ENCODE measurements at places on chromosomes 13 and 19. TPM values are rescaled to one million over a fixed set of nuclear protein-coding genes. Genes with fewer than 3 reads are reported as not detected.

- H3K4me1 ChIP-seq: no peaks in the 10 kb centered on the region
- no peak overlapping the region for H3K27ac ChIP-seq
- H3K36me3 ChIP-seq: no peaks in the 10 kb centered on the region
Measured at GRCh38 chr13:107078229-107078765, 510.4 kb upstream of the ARGLU1 start.

GRCh38 chr13:30464496-30465342, 1.0 kb downstream of the HMGB1 start:
- H3K36me3 ChIP-seq: no peaks in the 10 kb centered on the region

- no peaks in the 10 kb centered on the region for H3K4me1 ChIP-seq
- H3K27me3 ChIP-seq: no peaks in the 10 kb centered on the region
- no peaks in the 10 kb centered on the region for H3K36me3 ChIP-seq
- no peak overlapping the region for H3K4me3 ChIP-seq
Measured at GRCh38 chr19:4301590-4302242, 473 bp downstream of the TMIGD2 start.

Gene CLEC17A
- 0.18 TPM for total RNA-seq

GRCh38 chr19:14005349-14006084, 603 bp downstream of the RFX1 start:
- H3K27ac ChIP-seq: peak overlapping the region; percentile 94
- peaks cover 3% of the 10 kb centered on the region for H3K4me1 ChIP-seq
- DNase-seq: peak; percentile 95
- peak overlapping the region; percentile 31 for H3K4me3 ChIP-seq
- H3K36me3 ChIP-seq: no peaks in the 10 kb centered on the region

DNA sequence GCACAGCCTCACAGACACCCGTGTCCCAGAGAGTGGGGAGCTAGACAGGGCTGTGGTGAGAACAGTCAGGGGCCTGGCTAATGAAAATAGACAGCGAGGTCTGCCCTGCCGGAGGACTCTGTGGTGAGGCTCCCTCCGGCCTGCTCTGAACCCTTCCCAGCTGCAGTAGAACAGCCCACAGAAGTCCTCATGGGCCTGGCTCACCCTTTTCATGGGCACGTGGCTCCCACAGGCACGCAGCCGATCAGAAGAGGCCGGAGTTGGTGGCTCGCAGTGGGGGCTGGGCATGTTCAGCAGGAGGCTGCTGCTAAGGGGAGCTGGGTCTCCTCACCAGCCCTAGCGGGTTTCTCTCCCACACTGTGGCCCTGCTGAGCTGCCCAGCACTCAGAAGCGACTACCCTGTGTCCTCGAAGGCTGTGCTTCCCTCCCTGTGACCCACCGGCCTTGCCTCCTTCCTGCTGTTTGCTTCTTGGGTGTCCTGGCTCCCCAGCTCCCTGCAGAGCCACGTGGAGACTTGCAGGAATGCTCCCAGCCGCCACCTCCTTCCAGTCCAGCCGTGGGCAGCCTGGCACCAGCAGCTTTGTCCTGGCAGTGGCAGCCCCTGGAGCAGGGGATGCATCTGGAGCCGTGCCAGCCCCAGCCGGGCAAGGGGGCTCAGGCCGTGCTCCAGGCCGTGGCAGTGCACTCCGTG, 138.7 kb downstream of the KDM4B start:
- H3K4me3 ChIP-seq: no peak overlapping the region
- H3K4me1 ChIP-seq: peaks cover 16% of the 10 kb centered on the region
- no peak overlapping the region for H3K27ac ChIP-seq
- DNase-seq: no peak
- no peaks in the 10 kb centered on the region for H3K27me3 ChIP-seq
